ENCODE measurements at places on chromosomes 11 and 22. TPM values are rescaled to one million over a fixed set of nuclear protein-coding genes. Genes with fewer than 3 reads are reported as not detected.

GRCh38 chr11:57920971-57921370, 102.7 kb upstream of the OR9Q1 start:
- DNase-seq, result no peak

- no peak for DNase-seq
These were observed 153.0 kb downstream of the LRRC4C start for GRCh38 chr11:41306431-41306830.

- DNase-seq, result no peak
These were observed 437.8 kb upstream of the CCDC90B start for GRCh38 chr11:83723999-83724398.

DNA sequence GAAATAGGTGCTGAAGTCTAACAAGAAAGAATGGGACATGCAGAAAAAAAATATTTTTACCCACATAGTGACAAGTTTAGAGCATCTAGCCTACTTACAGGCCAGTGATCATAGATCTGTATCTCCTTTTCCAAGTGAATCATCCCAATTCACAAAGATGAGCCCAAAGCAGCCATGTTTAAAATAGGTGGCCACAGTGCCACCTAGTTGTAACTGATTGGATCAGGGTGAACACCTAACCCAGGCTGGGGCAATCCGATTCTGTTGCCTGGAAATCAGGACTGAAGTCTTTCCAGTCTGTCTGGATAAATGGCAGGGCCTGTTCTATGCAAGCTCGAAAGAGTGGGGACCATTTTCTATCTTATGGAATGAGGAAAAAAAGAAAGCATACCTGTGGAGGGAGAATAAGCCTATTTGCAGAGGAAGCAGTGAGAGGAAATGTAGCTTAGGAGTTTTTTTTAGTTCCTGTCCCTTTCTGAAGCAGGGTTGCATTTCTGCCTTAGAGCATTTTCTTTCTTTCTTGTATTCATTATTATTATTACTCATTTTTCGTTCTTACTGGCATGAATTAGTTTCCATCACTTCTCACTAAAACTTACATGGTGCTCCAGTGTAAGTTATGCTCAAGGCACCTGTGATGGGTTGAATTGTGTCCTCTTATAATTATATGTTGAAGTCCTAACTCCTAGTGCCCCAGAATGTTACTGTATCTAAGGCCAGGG, 113.2 kb upstream of the RAG2 start:
- DNase-seq, result no peak

Gene CENPM
- total RNA-seq, result 1.6 TPM

- DNase-seq, result no peak
These were observed 61.7 kb downstream of the FBXO7 start for GRCh38 chr22:32536352-32536751.

DNA sequence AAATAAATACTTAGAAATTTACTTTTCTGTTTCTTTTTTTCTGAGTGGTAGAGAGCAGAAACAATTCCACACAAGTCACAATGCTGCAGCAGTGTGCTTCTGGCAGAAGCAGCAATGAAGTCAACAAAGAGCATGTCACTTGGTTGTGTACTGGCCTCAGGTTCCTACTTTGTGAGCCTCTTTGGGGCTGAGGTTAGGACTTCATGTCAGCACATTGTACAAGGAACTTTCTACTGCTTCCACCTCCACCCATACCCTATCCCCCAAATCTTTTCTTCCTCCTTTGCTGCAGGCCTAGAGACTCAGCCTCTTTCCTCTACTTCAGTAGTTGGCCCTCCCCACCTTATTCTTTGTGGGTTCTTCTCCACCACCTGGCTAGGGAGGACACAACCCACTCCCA, 252.7 kb upstream of the PITPNB start:
- no peak for DNase-seq

DNA sequence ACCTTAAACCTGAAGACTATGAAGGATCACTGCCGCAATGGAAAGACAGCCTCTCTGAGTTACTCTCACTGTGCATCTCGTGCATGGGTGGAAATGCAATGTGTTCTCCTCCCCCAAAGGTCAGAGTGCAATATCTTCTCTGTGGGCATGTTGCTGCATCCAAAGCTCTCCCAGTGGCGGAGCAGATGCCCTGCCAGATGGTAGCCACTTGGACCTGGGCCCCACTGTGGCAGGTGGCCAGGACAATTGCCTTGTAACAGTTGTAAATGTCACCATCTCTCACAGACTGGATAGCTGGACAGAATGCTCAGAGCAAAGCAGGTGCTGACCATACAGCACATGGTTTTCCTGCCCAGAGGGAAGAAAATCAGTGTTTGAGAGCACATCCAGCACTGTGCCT, 542.0 kb downstream of the FAM181B start:
- peak; percentile 7 for DNase-seq

- no peak for DNase-seq
These were observed 17.3 kb downstream of the EPS8L2 start for GRCh38 chr11:723120-723883.

GRCh38 chr11:8337130-8337795, 73.6 kb upstream of the LMO1 start:
- no peak for DNase-seq

Data from occipital lobe (tissue), 3 donors.